IMR-90 (cell line): ENCODE measurements at places on chromosomes 6 and 20. TPM values are rescaled to one million over a fixed set of nuclear protein-coding genes. Genes with fewer than 3 reads are reported as not detected.

ACSS1 gene
- total RNA-seq, result 0.56 and 0.72 TPM in 2 replicates

JARID2 gene
- 12.9 and 13.1 TPM in 2 replicates for total RNA-seq

JPH2 gene
- 0.54 and 0.83 TPM in 2 replicates for total RNA-seq

HLA-DQA2 gene
- not detected in 2 replicates for total RNA-seq

CCR6 gene
- total RNA-seq, result not detected in 2 replicates

EGFL8 gene
- 0.18 and 0.28 TPM in 2 replicates for total RNA-seq

TUBB2B gene
- 13.3 and 13.6 TPM in 2 replicates for total RNA-seq

PAK5 gene
- not detected in 2 replicates for total RNA-seq

METTL24 gene
- not detected in 2 replicates for total RNA-seq

SPDEF gene
- total RNA-seq, result not detected in 2 replicates
